Gastrocnemius medialis (tissue), 4 donors: ENCODE measurements at places on chromosomes 6 and 20. TPM values are rescaled to one million over a fixed set of nuclear protein-coding genes. Genes with fewer than 3 reads are reported as not detected.

Gene ENPP4
- total RNA-seq: 36.2 TPM

Gene SLC22A1
- total RNA-seq: 1.4 TPM

GRCh38 chr20:22629447-22629846, 45.1 kb upstream of the FOXA2 start:
- no peak for DNase-seq
- H3K4me3 ChIP-seq: no peak overlapping the region
- H3K27ac ChIP-seq: no peak overlapping the region
- H3K27me3 ChIP-seq: no peaks in the 10 kb centered on the region
- H3K36me3 ChIP-seq: no peaks in the 10 kb centered on the region
- no peaks in the 10 kb centered on the region for H3K4me1 ChIP-seq

DNA sequence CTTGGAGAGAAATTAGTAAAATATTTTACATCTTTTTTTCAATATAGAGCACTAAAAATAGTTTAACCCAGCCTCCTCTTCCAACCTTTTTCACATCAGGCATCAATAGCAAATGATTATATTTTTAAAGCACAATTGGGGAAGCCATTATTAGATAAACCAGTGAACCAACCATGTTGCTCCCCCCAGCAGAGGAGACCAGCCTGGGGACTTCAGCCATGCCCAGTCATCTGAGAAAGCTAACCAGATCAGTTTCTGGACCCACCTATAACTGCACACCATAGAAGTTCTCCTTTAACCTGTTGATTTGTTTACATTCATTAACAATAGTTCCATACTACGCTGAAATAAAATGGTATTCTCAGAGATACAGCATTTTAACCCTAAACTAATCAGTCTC, 13.8 kb upstream of the SDHAF4 start:
- no peak overlapping the region for H3K4me3 ChIP-seq
- DNase-seq: no peak
- H3K4me1 ChIP-seq: no peaks in the 10 kb centered on the region
- H3K27me3 ChIP-seq: no peaks in the 10 kb centered on the region

DNA sequence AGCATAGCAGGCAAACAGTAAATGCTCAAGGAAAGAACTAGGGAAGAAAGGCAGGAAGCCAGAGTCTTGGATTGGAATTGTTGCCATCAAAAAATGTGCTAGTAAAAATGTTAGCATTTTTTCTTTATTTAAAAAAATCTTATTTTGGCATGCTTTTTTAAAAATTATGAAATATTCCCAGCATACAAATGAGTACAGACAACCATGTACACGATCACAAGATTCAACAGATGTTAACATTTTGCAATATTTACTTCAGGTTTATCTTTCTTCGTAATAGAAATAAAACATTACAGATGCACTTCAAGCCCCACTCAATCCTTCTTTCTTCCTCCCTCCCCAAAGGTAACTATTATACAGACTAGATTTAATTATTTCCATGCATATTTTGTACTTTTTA, 27.4 kb upstream of the NOP56 start:
- no peaks in the 10 kb centered on the region for H3K4me1 ChIP-seq
- no peak for DNase-seq
- H3K4me3 ChIP-seq: no peak overlapping the region
